IMR-90 (cell line): ENCODE measurements at places on chromosomes 13 and 19. TPM values are rescaled to one million over a fixed set of nuclear protein-coding genes. Genes with fewer than 3 reads are reported as not detected.

DNA sequence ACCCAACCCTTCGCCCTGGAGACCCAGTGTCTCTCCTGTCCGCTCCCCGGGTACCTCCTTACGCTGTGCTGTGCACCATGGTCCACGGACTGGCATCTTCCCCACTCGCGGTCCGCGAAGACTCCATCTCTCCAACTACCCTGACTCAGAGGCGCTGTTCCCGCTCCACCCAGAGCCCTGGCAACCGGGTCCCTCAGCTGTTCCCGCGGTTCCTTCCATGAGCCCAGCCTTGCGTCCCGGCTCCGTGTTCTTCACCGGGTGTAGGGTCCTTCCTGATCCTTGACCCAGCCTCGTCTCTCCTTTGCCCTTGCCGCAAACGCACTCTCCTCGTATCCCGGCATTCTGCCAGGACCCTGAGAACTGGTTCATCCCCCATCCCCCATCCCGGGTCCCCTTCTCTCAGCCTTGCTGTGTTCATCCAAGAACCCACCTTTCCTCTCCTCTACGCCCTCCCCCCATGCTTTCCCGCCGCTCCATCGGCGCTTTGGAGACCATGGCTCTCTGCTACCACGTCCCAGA, 664 bp downstream of the ICAM5 start:
- peak overlapping the region; percentile 77 for H3K4me3 ChIP-seq
- peaks cover 14% of the 10 kb centered on the region; the same call in 1 of the 2 replicates for H3K36me3 ChIP-seq
- no peak overlapping the region for H3K27ac ChIP-seq
- DNase-seq, result peak; percentile 7
- H3K27me3 ChIP-seq, result no peaks in the 10 kb centered on the region; the same call in 1 of the 2 replicates
- H3K4me1 ChIP-seq, result peaks cover 24% of the 10 kb centered on the region

DNA sequence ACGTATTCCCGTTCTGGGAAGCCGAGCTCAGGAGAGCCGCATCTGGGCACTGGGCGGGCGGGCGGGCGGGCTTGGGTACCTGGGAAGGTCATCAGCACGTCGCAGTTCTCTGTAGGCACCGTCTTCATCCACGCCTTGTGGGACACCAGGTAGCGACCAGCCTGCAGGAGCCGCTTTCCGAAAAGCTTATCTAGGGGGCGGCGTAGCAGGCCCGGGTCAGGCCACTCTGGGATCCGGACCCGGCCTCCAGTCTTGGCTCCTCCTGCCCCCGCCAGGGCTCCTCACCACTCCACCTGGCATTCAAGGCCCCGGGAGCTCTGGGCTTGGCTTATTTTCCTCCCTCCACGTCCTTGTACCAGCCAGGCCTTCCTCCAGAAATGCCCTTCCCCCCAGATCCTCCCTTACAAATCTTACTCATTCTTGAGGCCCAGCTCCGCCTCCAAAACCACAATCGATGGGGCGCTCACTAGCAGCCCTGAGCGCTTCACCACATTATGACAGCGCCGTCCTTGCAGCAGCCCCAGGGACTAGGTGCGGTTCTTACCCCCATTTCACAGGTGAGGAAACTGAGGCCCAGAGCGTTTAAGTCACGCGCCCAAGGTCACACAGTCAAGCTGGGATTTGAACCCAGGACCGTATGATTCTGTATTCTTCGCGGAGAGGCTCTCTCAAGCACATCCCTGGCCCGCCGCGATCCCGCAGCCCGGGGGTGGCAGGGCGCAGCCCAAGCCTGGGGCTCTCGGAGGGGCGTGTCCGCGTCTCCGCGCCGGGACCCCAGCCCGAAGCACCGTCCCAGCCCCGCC, 843 bp downstream of the ANO8 start:
- H3K4me3 ChIP-seq, result peak overlapping the region; percentile 70
- H3K4me1 ChIP-seq, result peaks cover 8% of the 10 kb centered on the region
- peaks cover 3% of the 10 kb centered on the region; the same call in 1 of the 2 replicates for H3K36me3 ChIP-seq

The PPP1R13L gene
- 0.56 and 3.0 TPM in 2 replicates for total RNA-seq

GRCh38 chr19:17645339-17645963, 42.7 kb downstream of the UNC13A start:
- DNase-seq, result no peak
- H3K4me3 ChIP-seq, result no peak overlapping the region
- no peaks in the 10 kb centered on the region for H3K36me3 ChIP-seq
- H3K4me1 ChIP-seq, result no peaks in the 10 kb centered on the region

The FGF9 gene
- under 0.01 TPM in 2 replicates for total RNA-seq

GRCh38 chr13:84399320-84400085, 517.2 kb upstream of the SLITRK1 start:
- no peak for DNase-seq
- no peaks in the 10 kb centered on the region for H3K36me3 ChIP-seq
- no peak overlapping the region for H3K4me3 ChIP-seq
- no peak overlapping the region for H3K27ac ChIP-seq

- no peak overlapping the region for H3K4me3 ChIP-seq
- no peaks in the 10 kb centered on the region; the same call in 1 of the 2 replicates for H3K27me3 ChIP-seq
- no peak for DNase-seq
- no peaks in the 10 kb centered on the region for H3K4me1 ChIP-seq
Observed at GRCh38 chr13:78709028-78709427, 50.1 kb upstream of the OBI1 start.

GRCh38 chr19:48554385-48555091, 2.6 kb downstream of the SULT2B1 start:
- H3K4me3 ChIP-seq, result no peak overlapping the region
- DNase-seq, result no peak
- no peaks in the 10 kb centered on the region for H3K36me3 ChIP-seq
- no peak overlapping the region for H3K27ac ChIP-seq
- H3K4me1 ChIP-seq, result peaks cover 8% of the 10 kb centered on the region

The FPR1 gene
- total RNA-seq, result not detected in 2 replicates

DNA sequence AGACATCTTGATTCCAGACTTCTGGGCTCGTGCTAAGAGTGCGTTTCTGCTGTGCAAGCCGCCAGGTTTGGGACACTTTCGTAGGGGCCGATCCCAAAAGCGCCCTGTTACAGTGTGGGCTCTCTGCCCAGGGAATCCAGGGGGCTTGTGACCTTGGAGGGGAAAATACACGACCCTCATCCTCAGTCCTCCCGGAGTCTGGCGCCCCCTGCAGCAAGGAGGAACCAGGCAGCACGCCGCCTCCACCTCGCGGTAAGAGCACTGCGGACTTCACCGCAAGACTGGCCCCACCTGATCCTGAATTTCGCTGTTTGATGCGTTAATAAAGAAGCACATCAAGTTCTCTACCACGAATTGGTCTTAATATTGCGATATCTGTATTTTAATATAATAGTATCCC, 5.2 kb downstream of the POLRMT start:
- no peaks in the 10 kb centered on the region for H3K27me3 ChIP-seq
- H3K4me3 ChIP-seq, result no peak overlapping the region
- H3K27ac ChIP-seq, result no peak overlapping the region
- H3K4me1 ChIP-seq, result peaks cover 5% of the 10 kb centered on the region

GRCh38 chr19:51417810-51418157, 342 bp upstream of the SIGLEC10 start:
- DNase-seq, result no peak
- no peaks in the 10 kb centered on the region for H3K27me3 ChIP-seq
- H3K4me1 ChIP-seq, result no peaks in the 10 kb centered on the region
- H3K27ac ChIP-seq, result no peak overlapping the region
- H3K36me3 ChIP-seq, result no peaks in the 10 kb centered on the region
- no peak overlapping the region for H3K4me3 ChIP-seq

DNA sequence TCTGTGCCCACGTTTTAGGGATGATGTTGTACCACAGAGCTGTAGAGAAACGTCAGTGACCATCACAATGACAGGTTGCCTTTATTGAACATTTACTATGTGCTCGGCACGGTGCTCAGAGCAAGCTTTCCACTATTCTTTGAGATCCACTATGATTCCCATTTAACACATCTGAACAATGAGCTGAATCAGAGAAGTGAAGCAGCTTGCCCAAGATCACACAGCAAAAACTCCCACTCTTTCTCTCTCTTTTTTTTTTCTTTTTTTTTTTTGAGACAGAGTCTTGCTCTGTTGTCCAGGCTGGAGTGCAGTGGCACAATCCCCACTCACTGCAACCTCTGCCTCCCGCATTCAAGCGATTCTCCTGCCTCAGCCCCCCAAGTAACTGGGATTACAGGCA, 8.1 kb upstream of the TNFSF9 start:
- H3K27me3 ChIP-seq, result no peaks in the 10 kb centered on the region
- H3K36me3 ChIP-seq, result no peaks in the 10 kb centered on the region
- H3K27ac ChIP-seq, result no peak overlapping the region
- H3K4me3 ChIP-seq, result no peak overlapping the region

The PCSK4 gene
- 0.56 and 0.72 TPM in 2 replicates for total RNA-seq

GRCh38 chr13:35630551-35631275, 154.2 kb upstream of the MAB21L1 start:
- no peak overlapping the region for H3K27ac ChIP-seq
- peak; percentile 70 for DNase-seq
- no peaks in the 10 kb centered on the region for H3K4me1 ChIP-seq
- no peak overlapping the region for H3K4me3 ChIP-seq
- no peaks in the 10 kb centered on the region for H3K27me3 ChIP-seq

The LIM2 gene
- not detected in 2 replicates for total RNA-seq

- no peaks in the 10 kb centered on the region for H3K27me3 ChIP-seq
- DNase-seq, result peak; percentile 21
- peak overlapping the region; percentile 61; the same call in 1 of the 2 replicates for H3K27ac ChIP-seq
- peaks cover 10% of the 10 kb centered on the region for H3K4me1 ChIP-seq
- peaks cover 30% of the 10 kb centered on the region for H3K36me3 ChIP-seq
Observed at GRCh38 chr13:20001366-20002190, 43.1 kb downstream of the ZMYM2 start.

DNA sequence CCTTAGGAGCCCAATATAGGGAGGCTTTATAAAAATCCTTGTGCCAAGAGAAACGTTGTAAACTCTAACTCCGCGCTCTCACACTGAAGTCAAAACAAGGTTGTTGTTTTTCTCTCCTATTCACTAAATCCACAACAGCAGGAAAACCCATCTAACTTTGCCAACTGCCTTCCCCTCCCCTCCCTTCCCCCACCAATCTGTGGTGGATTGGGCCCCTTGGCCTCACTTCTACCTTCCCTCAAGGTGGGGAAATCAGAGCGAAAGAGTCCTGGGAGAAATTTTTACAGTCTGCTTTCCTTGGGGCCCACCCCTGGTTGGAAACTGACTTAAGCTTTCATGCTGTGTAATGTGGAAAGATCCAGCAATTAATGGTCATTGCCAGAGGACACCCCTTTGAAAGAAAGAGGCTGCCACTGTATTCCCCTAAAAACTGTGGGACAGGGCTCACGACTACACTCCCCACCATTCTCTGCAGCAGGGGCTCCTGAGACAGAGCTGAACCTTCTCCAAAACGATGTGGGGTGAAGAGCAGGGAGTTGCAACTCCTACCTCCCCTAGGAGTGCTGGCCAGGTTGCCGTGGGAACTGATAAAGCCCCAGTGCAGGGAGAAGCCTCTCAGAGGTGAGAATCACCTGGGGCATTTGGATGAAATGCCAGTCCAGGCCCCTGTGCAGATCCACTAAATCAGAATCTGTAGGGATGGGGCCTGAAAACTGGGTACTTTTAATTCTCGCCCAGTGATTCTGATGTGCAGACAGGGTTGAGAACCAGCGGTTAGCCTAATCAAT, 1.1 kb downstream of the DHRS12 start:
- peaks cover 4% of the 10 kb centered on the region for H3K4me1 ChIP-seq
- H3K4me3 ChIP-seq, result peak overlapping the region; percentile 84
- no peak for DNase-seq
- H3K27me3 ChIP-seq, result no peaks in the 10 kb centered on the region
- no peaks in the 10 kb centered on the region for H3K36me3 ChIP-seq

- no peak for DNase-seq
- H3K4me3 ChIP-seq, result no peak overlapping the region
- no peaks in the 10 kb centered on the region for H3K36me3 ChIP-seq
- no peaks in the 10 kb centered on the region for H3K4me1 ChIP-seq
- no peak overlapping the region for H3K27ac ChIP-seq
Observed at GRCh38 chr13:30165796-30166195, 141.6 kb downstream of the KATNAL1 start.

DNA sequence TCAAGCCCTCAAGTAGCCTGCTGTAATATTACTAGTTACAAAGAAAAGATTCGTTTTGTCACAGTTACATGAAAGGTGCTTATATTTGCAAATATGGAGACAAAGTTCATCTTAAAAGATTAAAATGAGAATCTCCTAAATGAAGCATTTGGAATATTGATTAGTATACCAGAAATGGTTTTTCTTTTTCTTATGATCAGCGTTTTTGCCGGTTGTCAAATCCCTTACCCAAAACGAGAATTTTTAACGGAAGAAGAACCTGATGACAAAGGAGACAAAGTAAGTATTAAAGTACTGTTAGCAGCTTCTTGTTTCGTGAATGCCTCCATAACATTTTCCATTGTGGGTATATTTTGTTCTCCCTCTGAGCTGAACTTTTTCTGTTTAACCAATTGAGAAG, 147.1 kb downstream of the CDK8 start:
- no peaks in the 10 kb centered on the region for H3K4me1 ChIP-seq
- no peak for DNase-seq
- H3K27me3 ChIP-seq, result no peaks in the 10 kb centered on the region

The COL5A3 gene
- total RNA-seq, result 0.54 and 0.56 TPM in 2 replicates

- no peak overlapping the region for H3K27ac ChIP-seq
- H3K27me3 ChIP-seq, result peaks cover 8% of the 10 kb centered on the region
Observed at GRCh38 chr13:25468325-25469168, 96.8 kb downstream of the ATP8A2 start.
